ENCODE measurements at places on chromosomes 3 and 15. TPM values are rescaled to one million over a fixed set of nuclear protein-coding genes. Genes with fewer than 3 reads are reported as not detected.
A peak's percentile ranks its signal among the peaks of the same experiment; 100 is the strongest.

Gene CCPG1
- total RNA-seq, result 8.9 TPM

Gene MST1R
- 1.2 TPM for total RNA-seq

Gene TM6SF1
- total RNA-seq, result 3.3 TPM

GRCh38 chr3:56491566-56491965 is 23.3 kb upstream of the ERC2 start:
- DNase-seq, result no peak
- H3K27ac ChIP-seq, result no peak overlapping the region
- H3K27me3 ChIP-seq, result no peaks in the 10 kb centered on the region
- H3K4me3 ChIP-seq, result no peak overlapping the region

DNA sequence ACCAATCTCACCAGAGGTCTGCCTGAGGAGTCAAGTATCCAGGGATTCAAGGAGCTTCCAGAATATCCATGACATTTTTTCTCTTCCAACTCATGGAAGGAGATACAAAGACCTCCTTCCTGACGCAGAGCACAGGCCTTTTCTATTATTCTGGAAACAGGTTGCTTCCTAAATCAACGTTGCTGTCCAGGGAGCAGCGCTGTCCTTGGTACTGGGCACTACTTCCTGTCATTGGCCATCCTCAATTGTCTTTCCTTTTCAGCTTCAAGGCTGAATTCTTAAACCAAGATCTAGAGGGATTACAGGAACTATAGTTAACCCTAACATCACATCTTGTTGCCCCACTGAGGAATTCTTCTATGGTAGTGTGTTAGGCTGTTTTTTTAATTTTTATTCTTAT is 50.4 kb upstream of the TBC1D21 start:
- no peak overlapping the region for H3K4me3 ChIP-seq
- no peak overlapping the region for H3K27ac ChIP-seq
- H3K4me1 ChIP-seq, result no peaks in the 10 kb centered on the region
- H3K36me3 ChIP-seq, result no peaks in the 10 kb centered on the region
- DNase-seq, result no peak
- H3K27me3 ChIP-seq, result peaks cover 3% of the 10 kb centered on the region

DNA sequence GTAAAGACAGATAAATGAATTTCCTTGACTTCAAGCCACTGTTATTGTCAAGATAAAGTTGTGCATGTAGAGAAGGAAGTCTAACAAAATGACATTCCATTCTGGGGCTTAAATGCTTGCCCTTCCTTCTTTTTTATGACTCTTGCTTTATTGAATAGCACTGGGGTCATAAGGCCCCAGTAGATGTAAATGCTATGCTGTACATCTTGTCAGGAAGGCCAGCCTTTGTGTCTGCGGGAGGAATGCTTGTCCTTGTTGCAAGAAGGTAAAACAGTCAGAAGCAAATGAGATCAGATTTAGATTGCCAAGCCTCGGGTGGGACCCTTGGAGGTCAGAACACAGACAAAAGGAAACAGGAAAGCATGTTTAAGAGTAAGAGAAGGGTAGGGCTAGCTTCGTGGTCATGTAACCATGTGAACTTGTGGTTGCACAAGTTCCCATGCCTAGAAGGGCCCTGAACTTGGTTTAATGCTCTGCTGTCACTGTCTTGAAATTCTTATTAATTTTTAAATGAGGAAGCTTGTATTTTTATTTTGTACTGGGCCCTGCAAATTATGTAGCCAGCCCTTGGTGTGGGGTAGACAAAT is 81.5 kb downstream of the PPM1L start:
- no peaks in the 10 kb centered on the region for H3K27me3 ChIP-seq
- DNase-seq, result no peak
- no peaks in the 10 kb centered on the region for H3K36me3 ChIP-seq
- H3K27ac ChIP-seq, result no peak overlapping the region

- peaks cover 3% of the 10 kb centered on the region for H3K4me1 ChIP-seq
- H3K27me3 ChIP-seq, result no peaks in the 10 kb centered on the region
- H3K4me3 ChIP-seq, result no peak overlapping the region
- H3K27ac ChIP-seq, result no peak overlapping the region
- DNase-seq, result no peak
Measured at GRCh38 chr3:126459111-126459762, 16.5 kb downstream of the ZXDC start.

GRCh38 chr15:68210409-68210756 is 5.3 kb upstream of the CALML4 start:
- H3K4me1 ChIP-seq, result peaks cover 25% of the 10 kb centered on the region
- no peak for DNase-seq
- H3K36me3 ChIP-seq, result peaks cover 19% of the 10 kb centered on the region
- H3K4me3 ChIP-seq, result no peak overlapping the region
- H3K27ac ChIP-seq, result peak overlapping the region; percentile 64

- no peaks in the 10 kb centered on the region for H3K4me1 ChIP-seq
- H3K27ac ChIP-seq, result no peak overlapping the region
- no peaks in the 10 kb centered on the region for H3K36me3 ChIP-seq
- DNase-seq, result no peak
- no peaks in the 10 kb centered on the region for H3K27me3 ChIP-seq
Measured at GRCh38 chr15:77975332-77976094, 102.0 kb downstream of the TBC1D2B start.

DNA sequence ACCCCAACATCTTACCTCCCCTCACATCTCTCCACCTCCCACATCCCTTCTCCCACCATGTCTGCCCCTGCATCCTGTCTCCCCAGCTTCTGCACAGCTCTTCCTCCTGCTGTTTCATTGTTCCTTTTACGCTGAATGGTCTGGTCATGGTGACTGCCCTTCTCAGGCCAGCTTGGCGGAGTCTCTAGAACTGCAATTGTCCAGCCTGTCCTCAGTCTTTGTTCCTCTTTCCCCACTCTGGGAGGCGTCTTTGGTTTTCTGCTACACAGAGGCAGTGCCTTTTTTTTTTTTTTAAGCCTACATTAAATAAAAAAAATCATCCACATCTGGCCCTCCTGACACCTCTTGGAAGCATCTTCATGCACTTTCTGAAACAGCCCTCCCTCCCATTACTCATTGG is 49.1 kb upstream of the SEC22A start:
- H3K27ac ChIP-seq, result no peak overlapping the region
- H3K4me3 ChIP-seq, result no peak overlapping the region
- no peaks in the 10 kb centered on the region for H3K27me3 ChIP-seq
- peaks cover 46% of the 10 kb centered on the region for H3K36me3 ChIP-seq
- H3K4me1 ChIP-seq, result peaks cover 2% of the 10 kb centered on the region

DNA sequence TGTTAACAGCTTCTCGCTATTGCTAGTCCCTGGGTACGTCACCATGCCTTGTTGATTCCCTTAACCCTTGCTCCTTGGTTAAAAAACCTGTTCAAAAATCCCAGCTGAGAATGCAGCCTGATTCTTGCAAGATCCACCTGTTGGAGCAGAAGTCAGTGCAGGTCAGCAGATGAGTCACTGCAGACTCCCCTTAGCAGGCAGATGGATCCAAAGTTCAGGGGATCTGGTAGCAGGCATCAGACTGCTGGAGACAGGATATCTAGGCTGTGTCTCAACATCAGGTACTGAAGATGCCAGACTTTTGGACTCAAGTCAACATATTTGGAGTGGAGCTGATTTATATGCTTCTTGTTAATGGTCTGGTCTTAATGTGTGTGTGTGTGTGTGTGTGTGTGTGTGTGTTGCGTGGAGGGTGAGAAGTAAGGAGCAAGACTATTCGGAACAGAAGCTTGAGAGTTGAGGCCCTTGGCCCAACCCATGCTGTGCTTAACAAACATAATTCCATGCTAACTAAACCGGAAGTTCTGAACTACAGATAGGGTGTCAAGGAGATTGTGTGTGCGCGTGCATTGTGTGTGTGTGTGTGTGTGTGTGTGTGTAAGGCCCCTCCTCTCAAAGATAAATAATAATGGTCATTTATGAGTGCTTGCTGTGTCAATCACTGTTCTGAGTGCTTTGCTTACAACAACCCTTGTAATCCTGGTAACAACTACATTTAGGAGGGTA is 1.0 kb upstream of the C3orf52 start:
- H3K27ac ChIP-seq, result no peak overlapping the region
- H3K4me1 ChIP-seq, result peaks cover 35% of the 10 kb centered on the region
- peak overlapping the region; percentile 85 for H3K4me3 ChIP-seq
- H3K36me3 ChIP-seq, result peaks cover 5% of the 10 kb centered on the region
- peaks cover 6% of the 10 kb centered on the region for H3K27me3 ChIP-seq

DNA sequence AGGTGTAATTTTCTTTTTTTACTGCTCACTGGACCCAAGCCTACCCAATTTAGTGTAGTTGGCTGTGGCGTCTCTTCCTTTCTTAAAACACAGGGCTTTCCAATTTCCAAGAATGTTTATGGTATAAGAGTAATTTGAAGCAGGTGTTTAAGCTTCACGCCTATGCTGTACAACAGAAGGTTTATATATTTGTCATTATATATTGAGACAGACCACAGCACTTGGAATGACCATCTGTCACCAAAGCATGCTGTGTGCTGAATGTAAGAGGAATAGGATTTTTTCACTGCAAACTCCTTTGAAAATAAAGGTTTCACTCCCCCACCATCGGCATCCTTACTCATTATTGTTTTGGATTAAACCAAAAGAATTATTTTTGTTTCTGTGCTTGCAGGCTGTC is 325.7 kb downstream of the OTOL1 start:
- no peaks in the 10 kb centered on the region for H3K36me3 ChIP-seq
- H3K4me1 ChIP-seq, result no peaks in the 10 kb centered on the region
- no peak overlapping the region for H3K27ac ChIP-seq
- DNase-seq, result no peak
- H3K27me3 ChIP-seq, result no peaks in the 10 kb centered on the region

- H3K4me3 ChIP-seq, result no peak overlapping the region
- no peak for DNase-seq
- no peaks in the 10 kb centered on the region for H3K27me3 ChIP-seq
- no peaks in the 10 kb centered on the region for H3K36me3 ChIP-seq
- H3K4me1 ChIP-seq, result no peaks in the 10 kb centered on the region
Measured at GRCh38 chr3:63762934-63763550, 56.1 kb upstream of the C3orf49 start.

- H3K4me1 ChIP-seq, result no peaks in the 10 kb centered on the region
- H3K27me3 ChIP-seq, result peaks cover 4% of the 10 kb centered on the region
- H3K36me3 ChIP-seq, result no peaks in the 10 kb centered on the region
- no peak overlapping the region for H3K4me3 ChIP-seq
- no peak for DNase-seq
- H3K27ac ChIP-seq, result no peak overlapping the region
Measured at GRCh38 chr3:127857333-127857732, 35.0 kb upstream of the MGLL start.

GRCh38 chr3:69494185-69494584 is 108.3 kb upstream of the FRMD4B start:
- no peaks in the 10 kb centered on the region for H3K36me3 ChIP-seq
- no peak overlapping the region for H3K27ac ChIP-seq
- DNase-seq, result no peak
- H3K4me3 ChIP-seq, result no peak overlapping the region

DNA sequence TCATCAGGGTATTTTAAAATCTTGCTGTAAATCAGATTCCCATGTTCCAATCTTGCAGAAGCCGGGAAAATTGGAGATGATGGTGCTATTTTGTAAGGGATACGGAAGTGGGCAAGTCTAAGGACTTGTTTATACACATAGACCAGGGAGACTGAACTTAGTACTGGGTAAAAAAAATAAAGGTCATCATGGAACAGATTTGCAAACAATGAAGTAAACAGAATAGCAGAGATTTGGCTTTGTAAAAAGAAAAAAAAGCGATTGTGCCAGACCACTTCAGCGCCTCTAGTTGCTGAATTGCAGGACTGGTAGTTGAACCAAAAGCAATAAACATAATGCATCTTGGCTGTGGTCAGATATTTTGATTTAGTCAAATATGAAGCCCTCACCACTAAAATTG is 229.1 kb downstream of the TP63 start:
- peaks cover 3% of the 10 kb centered on the region for H3K27me3 ChIP-seq
- no peak overlapping the region for H3K4me3 ChIP-seq
- no peak for DNase-seq
- no peak overlapping the region for H3K27ac ChIP-seq

- H3K4me1 ChIP-seq, result peaks cover 3% of the 10 kb centered on the region
- H3K27me3 ChIP-seq, result peaks cover 2% of the 10 kb centered on the region
Measured at GRCh38 chr3:13106308-13107001, 33.2 kb upstream of the IQSEC1 start.

DNA sequence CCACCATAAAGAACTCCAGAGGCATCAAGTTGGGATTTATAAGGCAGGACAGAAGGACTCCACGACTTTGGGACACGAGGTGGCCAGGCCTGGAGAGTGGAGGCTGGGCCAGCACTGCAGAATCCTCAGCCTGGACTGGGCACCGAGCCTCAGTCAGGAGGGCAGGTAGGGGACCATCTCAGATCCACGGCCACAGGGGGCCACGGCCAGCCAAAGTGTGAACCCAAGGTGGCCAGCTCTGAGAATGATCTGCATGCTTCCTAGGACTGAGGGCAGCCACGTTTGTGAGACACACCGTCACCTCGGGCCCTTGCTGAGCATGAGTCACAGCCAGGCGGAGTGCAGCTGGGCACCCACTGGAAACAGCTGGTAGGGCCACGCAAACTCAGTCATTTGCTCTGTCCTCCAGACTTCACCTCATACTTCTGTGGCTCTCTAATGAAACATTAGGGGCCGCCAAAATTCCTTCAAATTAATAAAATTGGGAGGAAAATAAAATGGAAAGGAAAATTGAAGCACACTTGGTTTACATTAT is 65.8 kb downstream of the CTNNB1 start:
- H3K27ac ChIP-seq, result no peak overlapping the region
- no peak for DNase-seq
- H3K4me3 ChIP-seq, result no peak overlapping the region
- no peaks in the 10 kb centered on the region for H3K27me3 ChIP-seq
- no peaks in the 10 kb centered on the region for H3K4me1 ChIP-seq

DNA sequence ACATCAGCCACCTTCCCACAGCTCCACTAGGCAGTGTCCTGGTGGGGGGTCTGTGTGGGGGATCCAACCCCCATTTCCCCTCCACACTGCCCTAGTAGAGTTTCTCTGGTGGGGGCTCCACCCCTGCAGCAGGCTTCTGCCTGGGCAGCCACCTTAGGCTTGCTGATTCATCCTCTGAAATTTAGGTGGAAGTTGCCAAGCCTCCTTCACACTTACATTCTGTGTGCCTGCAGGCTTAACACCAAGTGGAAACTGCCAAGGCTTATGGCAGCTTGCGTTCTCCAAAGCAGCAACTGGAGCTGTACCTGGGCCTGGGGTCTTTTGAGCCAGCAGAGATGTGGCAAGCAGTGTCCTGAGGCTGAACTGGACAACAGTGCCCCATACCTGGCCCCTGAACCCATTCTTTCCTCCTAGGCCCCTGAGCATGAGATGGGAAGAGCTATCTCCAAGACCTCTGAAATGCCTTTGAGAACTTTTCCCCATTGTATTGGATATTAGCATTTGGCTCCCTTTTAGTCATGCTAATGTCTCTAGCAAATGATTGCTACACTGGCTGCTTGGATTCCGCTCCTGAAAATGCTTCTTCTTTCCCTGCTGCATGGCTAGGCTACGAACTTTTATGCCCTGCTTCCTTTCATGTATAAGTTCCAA is 32.5 kb downstream of the CPN2 start:
- peaks cover 46% of the 10 kb centered on the region for H3K27me3 ChIP-seq
- no peaks in the 10 kb centered on the region for H3K36me3 ChIP-seq
- peaks cover 17% of the 10 kb centered on the region for H3K4me1 ChIP-seq
- no peak for DNase-seq
- no peak overlapping the region for H3K27ac ChIP-seq

All from activated T-helper 2 cell treated with anti-CD3 and anti-CD28 coated beads, Interferon-gamma antibody, Interleukin-2, Interleukin-4, amounts not matched to agents 10 μg/mL and 5 μg/mL and 100 μg/mL, durations not matched to agents 14 hours and 24 hours and 36 hours (primary cell).